PC-3 (cell line): ENCODE measurements at places on chromosomes 4 and X. TPM values are rescaled to one million over a fixed set of nuclear protein-coding genes. Genes with fewer than 3 reads are reported as not detected.

GRCh38 chr4:101973361-101973760 is 182.8 kb downstream of the BANK1 start:
- peak; percentile 68 for DNase-seq
- peaks cover 66% of the 10 kb centered on the region for H3K4me1 ChIP-seq
- no peaks in the 10 kb centered on the region for H3K27me3 ChIP-seq
- no peak overlapping the region for H3K4me3 ChIP-seq
- no peaks in the 10 kb centered on the region for H3K36me3 ChIP-seq
- peak overlapping the region; percentile 57 for H3K27ac ChIP-seq

DNA sequence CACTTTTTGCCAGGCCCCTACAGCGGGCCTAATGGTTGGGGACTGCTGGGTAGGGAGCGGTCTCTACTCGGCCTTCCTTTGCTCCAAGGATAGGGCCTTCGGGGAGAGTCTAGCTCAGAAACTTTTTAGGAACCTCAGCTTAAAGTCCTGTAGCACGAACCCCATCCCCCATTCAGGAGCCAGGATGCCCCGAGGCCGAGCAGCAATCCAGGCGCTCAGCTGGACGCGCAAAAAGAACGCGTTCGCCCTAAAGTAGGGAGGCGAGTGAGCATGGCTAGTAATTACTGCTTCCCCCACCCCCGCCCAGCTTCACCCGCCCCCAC is 9.7 kb downstream of the POU4F2 start:
- H3K27me3 ChIP-seq: peaks cover 60% of the 10 kb centered on the region
- H3K27ac ChIP-seq: no peak overlapping the region
- no peaks in the 10 kb centered on the region for H3K36me3 ChIP-seq
- no peak for DNase-seq
- H3K4me1 ChIP-seq: no peaks in the 10 kb centered on the region

GRCh38 chrX:16033331-16033730 is 90.0 kb upstream of the GRPR start:
- H3K4me1 ChIP-seq: no peaks in the 10 kb centered on the region
- no peak for DNase-seq
- H3K4me3 ChIP-seq: no peak overlapping the region
- H3K36me3 ChIP-seq: no peaks in the 10 kb centered on the region
- no peaks in the 10 kb centered on the region for H3K27me3 ChIP-seq

DNA sequence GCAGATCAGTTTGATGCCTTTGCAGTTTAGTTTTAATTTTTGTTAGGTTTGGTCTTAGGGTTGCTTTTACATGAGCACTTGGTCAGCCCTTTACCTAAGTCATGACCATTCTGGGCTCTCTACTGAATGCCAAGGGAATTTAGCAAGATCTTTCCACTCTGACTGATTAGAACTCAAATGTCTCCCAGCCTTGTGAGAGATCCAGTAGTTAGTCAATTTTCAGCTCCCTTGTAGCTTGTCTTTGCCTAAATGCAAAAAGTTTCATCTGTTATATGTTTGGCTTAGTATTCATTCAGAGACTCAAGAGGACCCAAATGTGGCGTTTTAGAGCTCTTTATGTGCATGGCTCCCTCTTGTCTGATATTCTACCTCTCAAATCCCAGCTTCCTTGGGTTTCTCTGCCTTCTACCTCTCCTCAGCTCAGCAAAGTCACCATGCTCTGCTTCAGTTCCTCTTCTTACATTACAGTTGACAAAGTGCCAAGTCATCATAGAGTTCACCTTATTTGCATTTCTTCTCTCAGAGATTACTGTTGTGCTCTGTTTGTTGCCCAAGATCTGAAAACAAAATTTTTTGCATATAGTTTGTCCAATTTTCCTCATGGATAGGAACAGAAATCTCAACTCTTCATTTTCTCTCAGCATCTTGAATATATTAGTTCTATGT is 17.5 kb upstream of the JAKMIP1 start:
- no peak overlapping the region for H3K4me3 ChIP-seq
- H3K36me3 ChIP-seq: no peaks in the 10 kb centered on the region
- H3K4me1 ChIP-seq: no peaks in the 10 kb centered on the region
- peaks cover 22% of the 10 kb centered on the region for H3K27me3 ChIP-seq
- no peak for DNase-seq

QRFPR gene
- total RNA-seq: not detected in 2 replicates

GABRA4 gene
- total RNA-seq: not detected in 2 replicates

DNA sequence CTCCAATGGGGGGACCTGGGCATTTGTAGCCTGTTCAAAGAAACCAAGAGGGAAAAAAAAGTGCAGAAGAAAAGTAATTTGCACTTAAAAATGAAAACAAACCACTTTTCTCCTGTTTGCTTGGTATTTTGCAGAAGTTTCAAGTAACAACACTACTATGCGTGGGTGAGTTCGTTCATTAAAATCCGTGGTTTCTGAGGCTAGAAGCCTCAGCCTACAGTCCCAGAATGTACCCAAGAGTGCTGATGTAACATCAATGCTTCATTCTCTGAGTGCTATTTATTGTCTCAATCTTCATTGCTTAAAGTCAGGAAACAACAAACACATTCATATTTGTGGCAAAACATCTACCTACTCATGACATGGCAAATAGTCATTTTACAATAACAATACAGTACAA is 29.2 kb downstream of the LGI2 start:
- no peaks in the 10 kb centered on the region for H3K36me3 ChIP-seq
- H3K4me1 ChIP-seq: no peaks in the 10 kb centered on the region
- H3K27me3 ChIP-seq: no peaks in the 10 kb centered on the region
- H3K27ac ChIP-seq: no peak overlapping the region
- DNase-seq: no peak
- H3K4me3 ChIP-seq: no peak overlapping the region

DNA sequence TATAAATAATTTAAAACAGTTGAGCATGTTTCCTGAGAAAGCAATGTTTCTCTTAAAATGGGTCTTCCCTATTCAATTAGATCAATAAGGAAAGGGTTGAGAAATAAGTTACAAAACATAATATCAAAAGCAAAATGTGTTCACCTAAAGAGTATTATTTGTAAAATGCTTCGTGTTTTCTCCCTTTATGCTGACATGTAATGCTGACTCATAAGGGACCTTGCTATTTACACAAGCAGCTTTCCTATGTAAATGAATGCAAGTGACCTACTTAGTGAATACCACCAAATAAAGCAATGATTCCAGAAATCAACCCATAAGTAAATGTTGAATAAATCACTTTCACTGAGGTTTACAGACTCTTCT is 91.5 kb downstream of the ELOVL6 start:
- peak overlapping the region; percentile 57 for H3K4me3 ChIP-seq
- no peaks in the 10 kb centered on the region for H3K36me3 ChIP-seq
- peak; percentile 68 for DNase-seq
- H3K27me3 ChIP-seq: no peaks in the 10 kb centered on the region

DNA sequence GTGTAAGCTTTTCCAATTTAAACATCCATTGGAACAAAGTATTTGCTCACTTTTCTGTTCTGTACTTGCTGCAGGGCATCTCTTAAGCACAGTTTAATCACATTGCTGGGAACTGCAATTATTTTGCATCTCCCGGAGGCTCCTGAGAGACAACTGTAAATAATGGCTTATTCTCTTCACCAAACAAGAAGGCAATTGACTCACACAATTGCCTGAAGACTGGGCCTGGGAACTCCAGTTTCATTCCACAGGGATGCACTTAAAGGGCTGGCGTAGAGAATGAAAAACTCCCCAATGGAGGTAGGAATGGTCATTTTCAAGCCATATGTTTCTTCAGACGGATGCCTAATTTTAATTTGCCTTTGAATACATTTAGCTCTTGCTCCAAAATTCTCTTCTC is 29.5 kb downstream of the TFDP3 start:
- H3K27me3 ChIP-seq: no peaks in the 10 kb centered on the region
- no peaks in the 10 kb centered on the region for H3K36me3 ChIP-seq
- no peak overlapping the region for H3K4me3 ChIP-seq

SORBS2 gene
- 3.1 and 3.6 TPM in 2 replicates for total RNA-seq

- no peak overlapping the region for H3K27ac ChIP-seq
- no peak overlapping the region for H3K4me3 ChIP-seq
- no peak for DNase-seq
- peaks cover under 1% of the 10 kb centered on the region; the same call in 1 of the 2 replicates for H3K27me3 ChIP-seq
- no peaks in the 10 kb centered on the region for H3K36me3 ChIP-seq
These were observed 13.9 kb upstream of the GABRB1 start for GRCh38 chr4:47017494-47017893.

DNA sequence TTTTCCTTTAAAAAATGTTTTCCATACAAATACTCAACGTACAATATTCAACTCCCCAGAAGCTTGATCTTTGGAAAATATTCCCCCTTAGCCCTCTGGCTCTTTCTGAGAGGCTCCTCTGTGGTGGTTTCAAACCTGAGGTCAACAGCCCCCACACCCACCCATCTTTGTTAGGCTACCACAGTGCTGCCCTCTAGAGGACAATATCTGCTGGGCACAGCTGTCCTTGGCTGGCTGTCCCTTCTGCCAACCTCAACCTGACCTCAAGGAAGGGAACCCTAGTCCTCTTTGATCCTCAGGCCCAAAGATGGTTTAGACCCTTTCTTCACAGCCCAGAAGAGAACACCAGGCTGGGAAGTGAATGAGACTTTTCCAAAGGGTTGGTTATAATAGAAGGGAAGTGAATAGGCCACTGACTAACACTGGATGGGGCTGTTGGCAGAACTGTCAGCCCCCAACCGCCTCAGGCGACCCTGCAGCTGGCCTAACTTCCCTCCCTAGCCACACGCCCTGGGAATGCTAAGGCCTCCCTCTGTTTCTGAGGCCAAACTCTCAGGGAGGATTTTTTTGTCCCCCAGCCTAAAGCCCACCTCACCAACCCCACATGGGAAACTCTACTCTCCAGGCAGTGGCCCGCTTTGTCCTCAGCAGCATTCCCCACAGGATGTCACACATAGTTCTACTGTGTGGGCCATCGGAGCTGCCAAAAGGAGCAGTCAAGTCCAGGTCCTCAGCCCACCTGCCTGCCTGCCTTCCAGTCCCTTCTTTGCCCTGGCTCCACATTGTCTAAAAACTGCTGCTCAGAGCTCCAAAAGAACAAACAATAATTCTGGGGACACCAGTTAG is 34.3 kb downstream of the NYX start:
- H3K36me3 ChIP-seq: no peaks in the 10 kb centered on the region
- H3K4me3 ChIP-seq: no peak overlapping the region
- no peak overlapping the region for H3K27ac ChIP-seq
- no peaks in the 10 kb centered on the region for H3K4me1 ChIP-seq
- DNase-seq: peak; percentile 45

STX18 gene
- total RNA-seq: 24.0 and 25.0 TPM in 2 replicates

DNA sequence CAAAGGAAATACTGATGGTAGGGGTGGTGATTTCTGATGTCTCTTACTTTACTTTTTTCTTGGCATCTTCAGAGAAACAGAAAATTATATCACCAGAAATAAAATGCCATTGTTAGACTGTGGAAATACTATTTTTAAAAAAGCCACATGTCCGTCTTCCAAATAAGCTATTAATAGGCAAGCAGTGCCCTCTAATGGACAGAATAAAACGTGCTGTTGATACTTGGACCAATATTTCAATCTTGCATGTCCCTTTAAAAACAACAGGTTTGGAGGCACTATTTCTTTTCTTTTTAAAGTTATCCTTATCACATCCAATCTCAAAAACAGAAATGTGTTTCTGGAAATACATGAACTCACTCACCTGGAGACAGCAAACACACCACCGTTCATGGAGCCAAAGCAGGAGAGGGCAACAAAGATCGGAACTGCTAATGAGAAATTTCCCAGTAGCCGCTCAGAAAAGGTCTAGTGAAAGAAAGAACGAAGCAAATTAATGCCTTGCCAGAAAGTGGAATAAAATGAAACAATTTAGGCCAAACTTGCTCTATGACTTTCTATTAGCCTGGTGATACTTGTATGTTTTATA is 59.2 kb downstream of the SLC7A11 start:
- H3K36me3 ChIP-seq: peaks cover 18% of the 10 kb centered on the region
- H3K27ac ChIP-seq: no peak overlapping the region
- peak; percentile 67 for DNase-seq
- no peaks in the 10 kb centered on the region for H3K27me3 ChIP-seq

DNA sequence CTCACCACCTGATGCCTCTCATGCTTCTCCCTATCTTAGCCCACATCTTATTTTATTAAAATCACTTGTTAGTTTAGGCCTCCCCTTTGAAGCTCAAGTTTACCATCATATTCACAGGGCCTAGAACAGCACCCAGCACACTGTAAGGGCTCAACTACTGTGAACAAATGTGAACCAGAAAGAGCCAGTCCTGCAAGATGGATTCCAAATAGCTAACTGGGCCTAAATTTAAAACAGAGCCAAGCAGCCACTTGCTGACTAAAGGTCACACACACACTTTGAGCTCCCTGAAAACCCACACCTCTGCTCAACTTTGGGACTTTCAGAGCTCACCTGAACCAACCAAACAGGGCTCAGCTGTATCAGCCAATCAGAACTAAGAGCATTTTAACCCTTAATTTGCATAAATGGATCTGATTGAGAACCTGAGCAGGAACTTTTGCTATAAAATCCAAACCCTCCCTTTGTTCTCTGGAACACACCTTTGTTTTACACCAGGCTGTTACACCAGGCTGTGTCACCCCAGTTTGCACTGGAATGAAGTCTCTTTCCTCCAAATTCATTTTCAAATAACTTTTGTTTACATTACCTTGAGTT is 62.1 kb upstream of the EXOC1L start:
- no peak overlapping the region for H3K4me3 ChIP-seq
- H3K27ac ChIP-seq: no peak overlapping the region
- H3K27me3 ChIP-seq: no peaks in the 10 kb centered on the region
- peaks cover 22% of the 10 kb centered on the region for H3K4me1 ChIP-seq
- DNase-seq: no peak

MAGEA8 gene
- total RNA-seq: not detected in 2 replicates

GRCh38 chr4:175961604-175962003 is 104.0 kb upstream of the WDR17 start:
- H3K4me3 ChIP-seq: no peak overlapping the region
- H3K4me1 ChIP-seq: no peaks in the 10 kb centered on the region
- H3K27me3 ChIP-seq: no peaks in the 10 kb centered on the region
- H3K27ac ChIP-seq: no peak overlapping the region
- DNase-seq: no peak

DNA sequence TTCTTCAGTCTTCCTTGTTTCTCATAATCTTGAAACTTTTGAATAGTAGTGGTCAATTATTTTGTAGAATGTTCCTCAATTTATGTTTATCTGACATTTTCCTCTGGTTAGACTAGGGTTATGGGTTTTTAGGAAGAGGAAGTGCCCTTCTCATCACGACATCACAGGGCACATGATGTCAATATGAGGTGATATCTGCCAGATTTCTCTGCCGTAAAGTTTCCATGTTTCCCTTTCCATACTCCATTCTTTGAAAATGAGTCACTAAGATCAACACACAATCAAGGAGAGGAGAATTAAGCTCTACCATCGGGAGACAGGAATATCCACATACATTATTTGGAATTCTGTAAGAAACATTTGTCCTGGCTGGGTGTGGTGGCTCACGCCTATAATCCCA is 28.4 kb downstream of the RP2 start:
- peak overlapping the region; percentile 57 for H3K27ac ChIP-seq
- H3K4me3 ChIP-seq: no peak overlapping the region
- no peaks in the 10 kb centered on the region; the same call in 1 of the 2 replicates for H3K36me3 ChIP-seq

- H3K27me3 ChIP-seq: no peaks in the 10 kb centered on the region
- no peak overlapping the region for H3K4me3 ChIP-seq
- no peak for DNase-seq
These were observed 25.8 kb upstream of the RNF150 start for GRCh38 chr4:141159027-141159426.

COL4A6 gene
- total RNA-seq: 3.5 and 4.4 TPM in 2 replicates

GRCh38 chr4:174119051-174119450 is 164.4 kb downstream of the FBXO8 start:
- DNase-seq: peak; percentile 27
- 0 out of 2 replicates have a peak, but pooled peaks cover 4% of the 10 kb centered on the region for H3K4me1 ChIP-seq
- no peaks in the 10 kb centered on the region for H3K36me3 ChIP-seq
- H3K27ac ChIP-seq: no peak overlapping the region
- no peak overlapping the region for H3K4me3 ChIP-seq

MND1 gene
- 7.9 and 8.9 TPM in 2 replicates for total RNA-seq

MMAA gene
- 2.6 and 5.3 TPM in 2 replicates for total RNA-seq
